ENCODE measurements at places on chromosomes 5 and 9. TPM values are rescaled to one million over a fixed set of nuclear protein-coding genes. Genes with fewer than 3 reads are reported as not detected.
A peak's percentile ranks its signal among the peaks of the same experiment; 100 is the strongest.

GRCh38 chr9:90965226-90966030, 163.8 kb downstream of the SYK start:
- DNase-seq: peak; percentile 42

DNA sequence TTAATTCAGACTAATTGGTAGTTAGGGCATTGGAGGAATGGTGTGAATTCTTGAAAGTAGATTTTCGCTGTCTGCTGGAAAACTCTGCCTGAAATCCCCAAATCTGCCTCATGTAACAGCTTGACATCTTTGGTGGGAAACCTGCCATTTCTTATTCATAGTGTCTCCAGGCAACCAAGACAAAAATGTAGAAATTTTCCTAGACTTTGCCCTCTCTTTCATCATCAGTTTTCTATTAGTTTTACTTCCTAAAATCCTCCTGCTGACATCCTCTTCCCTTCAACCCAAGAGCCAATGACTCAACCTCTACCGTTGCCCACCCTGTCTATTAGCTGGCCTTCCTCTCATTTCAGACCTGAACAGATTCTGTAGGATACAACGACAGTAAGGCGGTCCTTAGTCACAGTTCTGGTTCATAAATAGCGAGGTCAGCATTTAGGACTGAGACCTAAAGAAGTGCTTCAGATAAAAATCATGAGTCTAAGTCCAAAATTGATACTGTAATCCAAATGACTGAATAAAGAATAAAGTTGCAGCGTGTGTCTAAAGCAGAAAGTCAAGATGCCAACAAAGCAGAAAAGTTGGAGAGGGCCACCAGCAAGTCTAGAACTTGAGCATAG, 133.9 kb downstream of the MUSK start:
- no peak for DNase-seq

DNA sequence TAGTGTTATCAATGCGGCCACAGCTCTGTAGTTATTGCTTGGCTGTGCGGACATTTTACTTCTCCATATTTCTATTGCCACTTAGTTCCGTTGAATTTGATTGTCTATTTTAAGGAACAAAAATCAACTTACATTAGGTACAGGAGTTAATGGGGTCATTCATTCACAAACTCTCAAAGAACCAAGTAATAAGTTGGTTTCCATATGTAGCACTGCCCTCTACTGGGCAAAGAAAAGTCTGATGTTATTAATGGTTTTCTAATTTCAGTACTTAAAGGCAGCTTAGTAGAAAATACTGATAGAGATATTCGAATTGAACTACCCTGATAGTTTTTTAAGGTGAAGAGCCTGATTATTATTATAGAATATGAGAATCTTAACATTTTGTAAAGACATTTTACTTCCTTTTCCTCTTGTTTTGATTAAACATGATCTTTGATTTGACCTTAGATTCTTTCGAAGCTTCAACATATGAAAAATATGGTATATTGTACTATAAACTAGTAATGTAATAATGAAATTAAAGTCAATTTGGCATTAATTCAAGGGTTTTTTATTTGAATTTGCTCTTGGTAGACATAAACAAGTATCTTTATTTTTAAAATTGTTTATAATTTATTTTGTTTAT, 119.5 kb upstream of the CTNND2 start:
- peak; percentile 69 for DNase-seq

GRCh38 chr9:90832261-90832660, 30.6 kb downstream of the SYK start:
- no peak for DNase-seq

DNA sequence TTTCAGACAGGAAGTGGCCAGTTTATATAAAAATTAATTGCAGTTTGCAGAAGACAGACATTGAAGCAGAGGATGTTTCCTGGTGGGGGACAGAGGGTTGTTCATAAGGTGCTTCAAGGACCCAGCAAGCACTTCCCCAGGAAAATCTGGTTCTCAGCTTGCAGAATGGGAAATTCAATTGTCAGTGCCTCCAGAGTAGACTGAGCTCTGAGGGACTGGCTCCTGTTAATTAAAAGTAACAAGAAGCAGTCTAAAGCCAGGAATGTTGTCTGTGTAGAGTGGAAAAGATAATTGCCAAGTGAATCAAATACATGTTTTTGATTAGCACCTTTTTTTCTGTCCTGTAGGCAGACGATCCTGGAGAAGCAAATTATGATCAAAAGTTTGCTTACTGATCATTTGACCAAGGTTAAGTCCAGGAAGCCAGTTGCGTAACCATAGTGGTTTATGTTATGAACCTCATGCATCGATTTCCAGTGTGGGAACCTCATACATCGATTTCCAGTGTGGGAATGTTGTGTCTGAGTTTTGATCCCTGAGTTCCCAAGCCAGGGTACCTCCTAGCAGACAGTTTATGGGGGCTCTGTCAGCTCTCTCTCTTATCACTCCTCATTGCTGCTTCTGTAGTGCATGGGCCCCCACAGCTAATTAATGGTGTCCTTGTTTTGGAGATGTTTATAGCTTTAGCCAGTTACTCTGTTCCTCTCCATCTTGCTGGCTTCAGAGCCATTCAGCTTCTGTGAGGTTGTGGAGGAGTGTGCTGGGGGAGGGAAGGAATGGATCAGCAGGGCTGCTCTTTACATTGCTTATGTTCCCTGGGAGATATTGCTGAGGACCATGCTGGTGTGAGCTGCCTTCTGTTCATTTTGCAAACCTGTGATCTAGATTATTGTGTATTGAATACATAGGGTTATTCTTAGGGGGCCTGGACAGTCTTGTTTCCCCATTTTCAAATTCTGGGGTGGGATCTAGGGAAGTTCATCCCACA, 17.1 kb downstream of the MSANTD3 start:
- DNase-seq: no peak

GRCh38 chr5:116778032-116778431, 203.4 kb upstream of the SEMA6A start:
- DNase-seq: peak; percentile 62

DNA sequence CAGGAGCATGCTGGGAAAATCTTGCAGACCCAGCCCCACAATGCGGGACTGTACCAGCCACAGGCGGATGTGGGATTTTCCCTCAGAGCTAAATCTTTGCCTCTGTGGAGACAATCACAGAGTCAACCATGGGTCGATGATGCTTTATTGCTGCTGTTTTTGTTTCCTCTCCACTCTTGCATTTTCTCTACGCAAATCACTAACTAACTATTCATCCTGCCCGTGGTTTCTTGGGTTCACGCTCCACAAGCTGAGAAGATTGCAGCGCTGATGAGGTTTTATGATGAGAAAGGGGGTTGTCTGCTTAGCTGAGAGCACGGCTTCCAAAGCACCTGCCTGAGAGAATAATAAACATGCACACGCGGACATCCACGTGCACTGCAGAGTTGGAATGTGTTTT, 500.2 kb upstream of the ADAMTS16 start:
- no peak for DNase-seq

DNA sequence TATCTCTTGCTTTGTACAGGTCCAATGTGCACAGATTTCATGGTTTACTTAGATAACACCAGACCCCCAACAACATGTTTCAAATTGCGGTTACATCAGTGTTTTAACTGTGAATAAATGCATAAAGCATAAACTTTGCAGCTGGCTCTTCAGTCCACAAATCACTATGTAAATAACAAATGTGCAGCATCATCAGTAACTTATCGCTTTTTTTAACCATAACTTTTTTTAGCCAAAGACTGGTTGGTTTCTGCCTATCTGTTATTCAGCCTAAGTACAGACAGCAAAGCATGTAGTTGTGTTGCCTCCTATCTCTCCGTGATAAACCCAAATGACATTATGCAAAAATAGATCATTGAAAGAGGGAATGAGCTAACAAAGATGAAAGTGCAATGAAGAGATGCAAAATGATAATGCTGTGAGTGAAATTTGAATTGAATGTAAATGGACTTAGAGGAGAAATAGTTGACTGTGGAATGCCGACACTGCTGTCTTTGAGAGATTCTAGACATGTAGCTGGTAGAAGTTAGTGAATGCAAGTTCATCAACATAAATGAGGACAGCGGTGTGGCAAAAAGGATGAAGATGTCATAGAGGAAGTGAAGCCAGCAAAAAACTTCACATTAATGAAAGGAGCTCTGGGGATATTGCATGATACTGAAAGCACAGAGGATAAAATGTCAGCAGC, 108.8 kb downstream of the PDE8B start:
- DNase-seq: no peak

DNA sequence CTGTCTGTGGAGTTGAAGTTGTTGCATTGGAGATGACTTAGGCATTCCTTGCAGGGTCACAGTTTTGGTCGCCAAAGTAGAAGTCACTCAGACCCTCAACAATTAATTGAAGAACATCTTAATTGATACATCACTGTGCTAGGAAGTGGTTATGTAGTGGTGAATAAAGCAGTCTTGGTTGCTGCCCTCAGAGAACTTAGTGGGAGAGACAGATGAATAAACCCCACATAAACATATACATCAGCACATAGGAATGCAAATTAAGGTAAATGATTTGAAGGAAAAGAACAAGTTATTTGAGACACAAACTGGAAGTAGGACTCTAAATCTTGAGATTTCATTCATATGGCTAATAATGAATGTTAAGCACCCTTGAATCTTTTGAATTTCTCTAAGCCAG, 25.7 kb downstream of the FAM174A start:
- no peak for DNase-seq

DNA sequence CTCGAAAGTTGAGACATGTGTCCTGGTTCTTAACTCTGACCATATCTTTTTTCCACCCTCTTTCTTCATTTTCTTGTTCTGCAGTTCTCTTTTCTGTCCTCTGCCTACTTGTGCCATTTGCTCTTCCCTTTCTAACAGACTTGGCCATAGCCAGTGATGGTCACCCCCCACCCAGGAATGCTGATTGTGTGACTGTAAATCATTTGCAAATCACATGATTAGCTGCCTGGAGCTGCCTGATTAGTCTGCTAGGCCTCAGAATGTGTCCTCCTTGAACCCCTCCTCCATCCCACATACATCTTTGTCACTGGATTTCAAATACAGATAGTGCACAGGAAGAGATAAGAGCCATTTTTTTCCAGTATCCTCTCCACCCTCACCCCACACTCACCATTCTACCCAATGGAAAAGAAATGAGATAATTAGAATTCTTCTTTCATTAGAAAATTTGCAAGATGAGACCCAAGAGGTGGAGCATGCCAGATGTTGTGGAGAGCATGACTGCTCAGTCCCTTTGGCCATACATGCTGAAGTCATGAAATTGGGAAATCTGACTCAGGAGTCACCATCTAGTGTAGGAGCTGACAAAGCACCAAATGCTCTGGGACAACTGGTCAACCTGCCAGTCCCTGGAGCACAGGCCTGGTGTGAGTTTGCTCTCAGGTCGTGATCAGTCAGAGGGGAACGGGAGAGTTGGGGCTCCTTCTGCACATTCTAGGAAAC, 538.2 kb downstream of the CCDC171 start:
- DNase-seq: no peak

DNA sequence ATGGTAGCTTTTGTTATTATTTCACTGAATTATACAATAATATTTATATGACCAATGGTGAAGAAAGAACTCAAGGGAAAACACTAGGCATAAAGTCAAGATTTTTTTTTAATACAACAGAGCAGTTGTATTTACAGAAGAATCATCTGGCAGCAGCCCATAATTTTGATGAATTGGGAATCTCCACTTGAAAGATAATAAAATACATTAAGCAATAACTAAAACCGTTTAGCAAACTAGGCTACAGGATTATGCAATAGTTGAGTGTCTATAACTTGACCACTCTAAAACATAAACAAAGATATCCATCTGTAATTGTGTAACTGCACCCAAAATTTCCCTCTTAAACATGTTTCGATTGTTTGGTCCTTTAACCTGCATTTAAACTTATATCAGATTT, 80.8 kb downstream of the SNCAIP start:
- DNase-seq: no peak

DNA sequence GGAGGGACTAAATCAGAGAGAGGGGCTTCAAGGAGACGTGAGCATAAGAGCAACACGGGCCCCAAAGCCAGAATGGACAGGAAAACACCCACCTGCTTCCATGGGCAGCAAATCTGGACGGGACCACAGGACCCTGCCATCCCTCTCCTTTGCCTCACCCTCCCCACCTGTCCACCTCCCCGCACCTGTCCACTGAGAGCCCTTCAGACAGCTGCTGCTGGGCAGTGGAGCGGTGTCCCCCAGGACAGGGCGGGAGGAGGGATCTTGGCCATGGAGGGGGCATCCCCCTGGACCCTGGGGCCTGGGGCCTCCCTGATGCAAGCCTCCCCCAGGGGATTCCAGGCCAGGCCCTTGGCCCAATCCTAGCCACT, 2.6 kb downstream of the CCDC183 start:
- DNase-seq: peak; percentile 68

- peak; percentile 45 for DNase-seq
Measured at GRCh38 chr9:77099388-77099787, 77.9 kb upstream of the VPS13A start.

- no peak for DNase-seq
Measured at GRCh38 chr9:106722051-106722753, 140.8 kb upstream of the ZNF462 start.

GRCh38 chr5:168151041-168151440, 140.4 kb upstream of the WWC1 start:
- no peak for DNase-seq

DNA sequence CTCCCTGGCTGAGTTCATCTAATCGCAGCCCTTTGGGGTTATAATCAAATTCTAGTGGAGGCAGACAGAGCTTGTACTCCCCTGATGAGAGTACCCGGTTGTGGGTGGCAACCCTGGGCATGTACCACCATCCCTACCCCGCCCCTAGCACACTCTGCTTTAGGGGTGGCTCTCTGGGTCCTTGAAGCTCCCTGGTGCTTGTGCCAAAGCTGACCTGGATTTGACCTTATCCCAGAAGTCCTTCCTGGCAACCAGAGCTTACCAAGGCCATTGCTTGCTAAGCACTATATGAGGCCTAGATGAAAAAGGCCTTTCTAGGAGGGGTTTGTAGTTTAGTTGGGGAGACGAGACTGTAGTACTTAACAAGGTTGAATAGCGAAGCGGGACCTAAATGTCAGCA, 72.2 kb downstream of the RGS3 start:
- no peak for DNase-seq

DNA sequence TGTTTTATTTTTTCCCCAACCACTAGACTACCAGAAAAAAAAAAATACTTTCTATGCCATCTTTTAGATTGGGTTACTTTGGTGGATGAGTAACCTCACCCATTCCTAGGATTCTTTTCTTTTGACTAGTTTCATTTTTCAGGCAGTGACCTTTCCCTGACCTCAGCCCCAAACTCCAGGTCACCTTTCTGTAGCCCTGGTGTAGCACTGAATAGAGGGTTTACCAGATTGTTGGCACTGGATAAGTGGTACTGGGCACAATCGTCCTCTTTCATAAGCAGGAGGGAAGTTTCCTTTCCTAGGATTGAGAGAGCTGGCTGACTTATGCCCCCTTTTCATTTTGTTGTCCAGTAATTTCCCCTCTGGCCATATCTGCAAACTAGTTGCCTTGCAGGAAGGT, 169.4 kb upstream of the TMEM161B start:
- no peak for DNase-seq

GRCh38 chr9:31733166-31733565, 651.3 kb upstream of the ACO1 start:
- DNase-seq: no peak

GRCh38 chr9:8014997-8015682, 215.6 kb upstream of the DMAC1 start:
- no peak for DNase-seq

GRCh38 chr9:250625-251024, 36.0 kb downstream of the DOCK8 start:
- DNase-seq: no peak

Gene SCGB3A2
- not detected for polyA plus RNA-seq

Gene FOXD4L5
- polyA plus RNA-seq: not detected

Gene LHX2
- polyA plus RNA-seq: not detected

Gene DMRT3
- not detected for polyA plus RNA-seq

Gene C8G
- 2.1 TPM for polyA plus RNA-seq

Gene PCDHA1
- polyA plus RNA-seq: not detected

Gene ACOT12
- polyA plus RNA-seq: 2.2 TPM

Gene ABCA2
- polyA plus RNA-seq: 39.2 TPM

Gene GABRA6
- polyA plus RNA-seq: not detected

Gene PTPDC1
- 2.8 TPM for polyA plus RNA-seq

Gene NELFB
- 43.8 TPM for polyA plus RNA-seq
